Skeletal muscle cell (primary cell): ENCODE measurements at places on chromosomes 7 and 10.

DNA sequence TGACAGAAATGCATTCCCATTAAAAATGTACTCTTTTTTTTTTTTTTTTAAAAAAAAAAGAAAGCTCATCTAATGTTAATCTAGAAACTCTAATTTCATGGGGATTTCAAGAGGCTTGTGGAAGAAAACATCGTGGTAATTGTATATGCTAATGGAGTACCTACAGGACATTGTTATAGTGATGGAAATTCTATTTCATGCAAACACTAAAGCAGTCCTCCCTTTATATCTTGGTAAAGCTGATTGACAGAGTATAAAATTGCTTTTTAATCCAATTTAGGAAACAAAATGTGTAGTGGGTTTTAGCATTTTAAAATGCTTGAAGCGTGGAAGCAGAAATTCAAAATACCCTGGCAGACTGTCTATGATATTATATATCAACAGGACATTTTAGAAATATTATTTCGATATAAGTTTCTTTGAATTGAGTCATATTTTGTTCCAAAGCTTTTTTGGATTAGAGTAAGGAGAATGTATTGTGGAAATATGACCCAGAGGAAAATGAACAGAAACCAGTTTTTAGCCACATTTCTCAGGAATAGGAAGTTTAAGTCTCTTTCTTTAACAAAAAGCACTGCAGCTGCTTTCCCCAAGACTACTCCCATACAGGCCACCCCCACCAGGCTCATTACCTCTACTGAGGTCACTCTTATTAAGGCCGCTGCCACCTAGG, 121.9 kb downstream of the WNT2 start:
- DNase-seq: no peak

GRCh38 chr10:95392681-95393164, 101.9 kb upstream of the PDLIM1 start:
- no peak for DNase-seq

DNA sequence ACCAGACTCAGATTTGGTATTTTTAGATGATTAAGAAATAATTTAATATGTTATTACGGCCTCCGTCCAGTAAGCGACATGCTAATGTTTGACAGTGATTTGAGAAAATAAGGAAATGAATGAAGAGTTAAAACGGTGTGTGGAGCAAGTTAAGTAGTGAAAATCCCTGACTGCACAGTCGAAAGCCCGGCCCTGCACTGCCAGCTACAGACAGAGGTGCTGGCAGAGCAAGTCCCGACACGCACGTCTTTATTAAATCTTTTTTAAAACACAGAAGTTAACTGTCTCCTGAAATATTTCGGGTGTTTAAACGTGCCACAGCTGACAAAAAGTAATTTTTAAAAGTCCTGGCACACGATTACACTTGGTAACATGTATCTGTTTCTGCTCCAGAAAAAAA, 293.4 kb upstream of the RNF32 start:
- no peak for DNase-seq

GRCh38 chr10:69716711-69717560, 84.8 kb upstream of the COL13A1 start:
- DNase-seq: no peak

DNA sequence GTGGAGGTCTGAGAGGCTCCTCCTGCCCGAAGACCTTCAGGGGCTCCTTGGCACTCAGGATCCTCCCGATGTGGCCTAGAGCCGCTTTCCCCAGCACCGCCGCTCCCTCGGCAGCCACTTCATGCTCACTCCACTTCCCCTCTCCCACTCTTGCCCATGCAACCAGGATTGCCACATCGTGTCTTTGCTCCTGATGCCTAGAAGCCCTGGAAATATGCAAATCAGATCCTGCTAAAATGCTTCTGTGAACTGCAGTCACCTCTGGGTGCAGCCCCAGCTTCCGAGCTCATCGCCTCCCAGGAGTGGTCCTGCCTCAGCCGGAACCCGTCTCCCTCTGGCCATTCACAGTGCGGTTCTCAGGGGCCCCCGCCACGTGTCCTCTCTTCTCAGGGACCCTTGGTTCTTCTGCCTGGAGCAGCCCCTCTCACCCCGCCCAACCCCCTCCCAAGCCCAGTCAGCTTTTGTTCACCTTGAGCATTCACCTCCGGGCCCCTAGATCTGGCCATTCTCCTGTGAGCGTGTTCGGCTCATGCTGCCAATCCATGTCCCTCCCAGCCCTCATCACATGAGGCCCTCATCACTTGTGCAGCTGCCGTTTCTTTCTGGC, 175.5 kb downstream of the ADARB2 start:
- no peak for DNase-seq

GRCh38 chr7:118755067-118755625, 530.6 kb downstream of the ANKRD7 start:
- no peak for DNase-seq

DNA sequence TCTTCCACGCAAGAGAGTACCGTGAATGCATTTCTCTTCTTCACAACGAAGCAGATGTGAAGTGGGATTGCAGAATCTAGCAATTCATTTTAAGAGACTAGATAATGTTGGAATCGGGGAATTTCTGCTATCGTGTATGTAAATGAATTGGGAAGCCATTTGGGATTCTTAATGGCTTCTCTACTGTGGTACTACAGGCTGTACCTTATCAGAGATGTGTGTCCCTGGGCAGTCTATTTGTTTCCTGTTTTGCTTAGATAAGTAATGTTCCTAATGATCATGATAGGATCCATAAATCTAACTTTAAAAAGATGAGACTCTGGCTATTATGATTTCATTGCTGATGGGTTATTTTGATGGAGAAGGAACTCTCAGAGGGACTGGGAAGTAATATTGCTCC, 320.6 kb downstream of the REEP3 start:
- DNase-seq: no peak

GRCh38 chr7:93178213-93178612, 30.0 kb upstream of the SAMD9L start:
- DNase-seq: no peak

DNA sequence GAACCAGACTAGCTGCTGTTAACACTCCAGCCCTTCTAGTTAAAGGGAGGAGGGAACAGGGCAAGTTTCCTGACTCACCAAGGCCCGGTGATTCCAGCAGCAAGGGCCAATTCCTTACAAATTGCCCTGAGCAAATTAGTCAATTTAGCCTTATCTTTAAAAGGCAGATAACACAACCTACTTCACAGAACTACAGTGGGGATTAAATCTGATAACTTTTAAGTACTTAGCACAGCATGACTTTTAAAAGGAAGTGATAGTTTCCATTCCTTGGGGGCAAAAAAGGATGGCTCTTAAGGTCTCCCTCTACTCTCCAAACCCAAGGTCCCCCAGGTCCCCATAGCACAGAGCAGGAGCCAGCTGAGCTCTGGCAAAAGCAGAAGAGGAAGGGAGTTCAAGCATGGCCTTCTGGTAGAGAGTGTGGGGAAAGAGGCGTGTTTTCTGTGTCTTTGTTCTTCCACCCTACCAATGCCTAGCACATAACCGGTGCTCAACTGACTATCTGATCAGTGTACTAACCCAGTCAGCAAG, 4.0 kb downstream of the CDCA7L start:
- no peak for DNase-seq

GRCh38 chr7:155455776-155456737, 1.9 kb upstream of the EN2 start:
- DNase-seq: no peak

DNA sequence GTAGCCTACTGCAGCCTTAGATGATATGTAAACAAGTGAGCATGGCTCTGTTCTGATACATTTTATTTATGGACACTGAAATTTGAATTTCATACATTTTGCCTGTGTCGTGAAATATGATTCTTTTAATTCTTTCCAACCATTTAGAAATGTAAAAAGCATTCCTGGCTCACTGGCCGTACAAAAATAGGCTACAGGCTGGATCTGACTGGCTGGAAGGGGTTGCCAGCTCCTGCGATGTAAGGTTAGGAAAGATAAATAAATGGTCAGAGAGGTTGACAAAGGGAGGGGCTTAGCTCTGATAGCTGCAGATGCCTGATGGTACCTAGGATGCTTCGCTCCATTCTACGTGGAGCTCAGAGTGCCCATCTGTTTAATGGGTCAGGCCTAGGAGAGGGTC, 3.4 kb downstream of the ADCYAP1R1 start:
- no peak for DNase-seq

DNA sequence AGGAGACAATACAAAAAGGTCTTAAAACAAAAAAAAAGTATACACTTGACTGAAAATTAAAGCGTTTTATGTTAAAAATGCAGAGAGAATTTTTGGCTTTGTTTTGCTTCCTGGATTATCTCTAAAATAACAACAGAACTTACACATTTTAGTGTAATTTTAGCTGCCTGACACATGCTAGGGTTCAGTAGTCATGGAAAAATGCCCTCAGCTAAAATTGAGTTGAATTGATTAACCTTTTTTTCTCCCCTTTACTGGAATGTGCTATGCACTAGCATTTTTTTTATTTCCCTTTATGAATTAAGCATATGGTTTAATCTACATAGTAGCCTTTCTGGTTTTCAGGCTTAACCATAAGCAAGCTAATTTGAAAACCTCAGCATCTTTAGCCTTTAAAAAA, 89.9 kb downstream of the ZNF277 start:
- DNase-seq: no peak

GRCh38 chr7:133783276-133783675, 343.9 kb upstream of the LRGUK start:
- peak; percentile 25 for DNase-seq

GRCh38 chr10:97505152-97505551, 6.4 kb downstream of the UBTD1 start:
- DNase-seq: no peak

DNA sequence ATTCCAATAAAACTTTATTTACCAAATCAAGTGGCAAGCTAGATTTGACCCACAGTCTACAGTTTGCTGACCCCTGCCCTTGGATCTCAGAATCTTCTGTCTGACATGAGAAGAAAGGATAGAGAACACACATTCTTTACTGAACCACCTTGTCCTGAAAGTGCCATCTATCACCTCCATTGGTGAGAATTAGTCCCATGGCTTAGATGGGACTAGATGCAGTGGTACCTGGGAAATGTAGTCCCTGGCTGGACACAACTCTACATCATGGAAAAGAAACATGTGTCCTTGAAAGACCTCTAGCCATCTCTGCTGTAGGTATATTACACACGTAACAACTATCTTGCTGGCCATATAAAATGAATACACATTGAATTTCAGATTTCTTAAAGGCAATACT, 336.2 kb downstream of the LHFPL3 start:
- DNase-seq: no peak

GRCh38 chr10:59885430-59886134, 20.8 kb downstream of the CCDC6 start:
- DNase-seq: no peak

DNA sequence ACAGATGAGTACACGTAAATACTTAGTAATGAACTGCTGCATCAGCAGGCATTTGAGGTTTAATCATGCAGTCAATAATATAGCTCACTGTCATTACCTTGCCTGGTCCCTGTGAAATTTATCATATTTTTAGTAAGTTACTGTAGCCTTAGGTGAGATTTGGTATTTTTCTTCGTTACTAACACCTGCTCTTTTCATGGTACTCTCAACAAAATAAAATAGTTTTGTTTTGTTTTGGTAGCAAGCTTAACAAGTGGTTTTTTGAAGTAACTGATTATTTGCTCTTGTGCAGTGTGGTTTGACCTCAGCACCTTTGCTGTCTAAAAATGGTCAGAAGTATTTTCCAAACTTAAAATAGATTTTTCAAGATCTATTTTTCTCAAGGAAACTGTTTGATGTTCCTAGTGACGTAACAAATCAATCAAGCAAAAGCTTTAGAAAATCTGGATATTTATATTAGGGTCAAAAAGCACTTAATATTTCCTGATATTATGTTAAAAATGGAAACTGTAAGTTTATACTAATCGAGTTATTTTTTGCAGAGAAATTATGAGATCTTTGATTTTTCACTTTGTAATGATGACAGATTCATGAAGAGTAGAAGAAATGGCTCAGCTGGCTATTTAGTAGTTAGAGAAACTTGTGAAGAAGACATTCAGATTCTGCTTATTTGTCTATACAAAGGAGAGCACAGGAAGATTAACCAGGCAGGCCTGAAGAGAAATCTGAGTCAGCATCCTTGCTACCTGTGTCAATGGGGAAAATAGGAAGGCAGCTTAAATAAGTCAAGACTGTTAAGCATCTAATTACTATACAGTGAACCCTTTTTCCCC, 21.0 kb upstream of the RPA3 start:
- DNase-seq: no peak

DNA sequence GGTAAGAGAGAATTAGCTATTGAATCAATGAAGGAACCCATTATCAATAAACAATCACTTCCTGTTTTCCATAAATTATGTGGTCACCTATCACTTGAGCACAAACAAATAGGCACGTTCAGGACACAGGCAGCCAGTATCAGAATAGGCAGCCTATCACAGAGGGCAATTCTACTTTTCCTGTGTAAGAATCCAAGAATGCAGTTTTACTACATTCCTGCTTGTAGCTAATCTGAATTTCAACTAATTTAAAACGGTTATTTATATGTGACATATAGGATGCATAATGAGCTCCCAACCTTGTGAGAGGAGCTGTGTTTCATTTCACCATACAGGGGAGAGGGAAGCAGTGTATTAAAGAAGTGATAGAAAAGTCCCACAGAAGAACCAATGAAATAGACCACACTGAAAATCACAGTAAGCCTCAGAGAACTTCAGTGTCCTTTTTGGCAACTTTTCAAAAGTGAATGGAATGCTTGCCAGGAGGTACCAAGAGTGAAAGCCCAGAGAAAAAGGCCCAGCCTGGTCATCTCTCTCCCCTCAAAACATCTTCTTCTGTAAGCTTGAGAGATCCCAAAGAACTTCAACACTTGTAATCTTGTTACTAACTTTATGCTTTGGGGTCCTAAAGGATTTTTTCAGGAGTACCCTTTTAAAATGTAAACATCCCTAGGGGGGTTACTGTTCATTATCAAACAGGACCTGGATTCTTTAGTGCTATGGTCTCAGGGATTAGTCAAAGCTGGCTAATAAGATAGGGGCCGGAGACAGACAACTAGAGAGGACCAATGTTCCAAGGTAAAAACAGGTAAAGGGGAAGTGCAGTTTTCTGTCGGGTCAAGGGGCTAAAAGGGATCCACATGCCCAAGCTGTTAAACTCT, 1.3 kb downstream of the IMMP2L start:
- DNase-seq: peak; percentile 30

GRCh38 chr7:5677538-5678294, 103.7 kb downstream of the RNF216 start:
- peak; percentile 32 for DNase-seq

GRCh38 chr7:44387389-44387788, 62.0 kb upstream of the CAMK2B start:
- DNase-seq: no peak

DNA sequence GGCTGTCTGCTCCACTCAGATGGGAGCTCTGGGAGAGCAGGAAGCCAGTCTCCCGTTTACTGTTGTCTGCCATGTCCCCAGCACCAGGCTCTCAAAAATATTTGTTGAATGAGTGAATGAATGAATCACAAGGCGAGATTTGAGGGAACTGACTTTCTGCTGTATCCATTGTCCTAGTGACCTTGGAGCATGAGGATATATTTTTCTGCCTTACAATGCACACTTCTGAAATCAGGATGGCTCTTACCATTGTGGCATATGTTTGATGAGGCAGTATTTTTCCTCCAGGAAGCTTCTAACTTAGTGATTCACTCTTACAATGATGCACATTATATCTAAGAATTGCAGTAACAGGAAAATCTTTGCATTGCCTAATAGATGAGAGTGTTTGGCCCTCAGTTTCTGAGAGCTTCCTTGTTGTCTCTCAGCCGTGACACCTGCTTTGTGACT, 136.4 kb downstream of the RPS24 start:
- peak; percentile 9 for DNase-seq

GRCh38 chr7:43791665-43792064, 33.2 kb downstream of the BLVRA start:
- no peak for DNase-seq
